ENCODE measurements at places on chromosomes 4 and X.

GRCh38 chr4:56859841-56860240 is 38.3 kb upstream of the SPINK2 start:
- no peak for DNase-seq

DNA sequence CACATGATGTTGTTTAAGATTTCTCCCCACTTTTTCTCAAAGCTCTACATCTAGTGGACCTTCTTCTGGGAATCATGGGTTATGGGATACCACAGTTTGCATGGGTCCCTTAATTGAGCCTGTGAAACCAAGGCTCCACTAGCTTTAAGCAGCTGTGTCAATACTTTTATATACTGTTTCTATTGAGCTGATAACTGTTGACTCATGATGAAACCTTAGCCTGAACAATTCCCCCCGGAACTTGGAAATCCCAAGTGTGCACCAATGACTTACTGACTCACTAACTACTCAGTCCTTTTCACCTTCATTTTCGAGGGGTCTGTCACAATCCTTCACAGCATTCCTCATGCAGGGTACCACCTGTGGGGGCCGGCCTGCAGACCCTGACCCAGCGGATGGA is 12.7 kb upstream of the SPIN4 start:
- no peak for DNase-seq

DNA sequence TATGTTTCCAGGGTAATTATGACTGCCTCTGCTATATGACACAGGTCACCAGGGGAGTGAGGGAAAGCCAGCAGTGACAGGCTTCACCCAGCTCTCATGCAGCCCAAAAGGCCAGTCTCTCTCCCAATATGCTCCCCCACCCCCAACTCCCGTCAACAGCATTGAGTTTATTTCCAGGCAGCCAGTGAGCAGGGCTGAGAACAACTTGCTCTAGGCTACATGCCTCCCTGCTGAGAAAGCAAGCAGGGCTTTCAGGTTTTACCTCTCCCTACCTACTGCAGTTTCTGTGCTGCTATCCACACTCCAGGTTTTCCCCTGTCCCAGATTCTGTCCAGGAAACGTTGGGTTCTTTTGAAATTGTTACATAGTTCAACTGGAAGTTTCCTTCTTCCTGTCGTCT is 291.4 kb downstream of the PABPC4L start:
- DNase-seq = no peak

- DNase-seq = no peak
These were observed 90.6 kb downstream of the LRP2BP start for GRCh38 chr4:185304944-185305690.

DNA sequence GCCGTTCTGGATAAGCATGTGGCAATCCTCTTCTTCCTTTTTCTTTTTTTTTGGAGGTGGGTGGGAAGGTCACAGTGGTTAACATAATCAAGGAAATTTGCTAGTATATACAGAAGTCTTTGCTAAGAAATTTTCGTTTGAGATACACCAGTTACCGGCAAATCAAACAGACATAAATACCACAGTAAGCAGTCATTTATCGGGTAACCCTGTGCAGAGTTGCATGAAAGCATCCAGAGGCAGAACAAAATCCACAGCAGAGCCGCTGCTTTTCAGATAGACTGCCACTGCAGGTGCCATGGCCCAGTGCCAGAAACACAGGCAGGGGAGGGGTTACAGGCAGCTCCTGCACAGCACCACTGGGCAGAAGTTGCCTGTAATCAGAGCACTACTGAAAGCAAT is 179.1 kb upstream of the MAB21L2 start:
- no peak for DNase-seq

DNA sequence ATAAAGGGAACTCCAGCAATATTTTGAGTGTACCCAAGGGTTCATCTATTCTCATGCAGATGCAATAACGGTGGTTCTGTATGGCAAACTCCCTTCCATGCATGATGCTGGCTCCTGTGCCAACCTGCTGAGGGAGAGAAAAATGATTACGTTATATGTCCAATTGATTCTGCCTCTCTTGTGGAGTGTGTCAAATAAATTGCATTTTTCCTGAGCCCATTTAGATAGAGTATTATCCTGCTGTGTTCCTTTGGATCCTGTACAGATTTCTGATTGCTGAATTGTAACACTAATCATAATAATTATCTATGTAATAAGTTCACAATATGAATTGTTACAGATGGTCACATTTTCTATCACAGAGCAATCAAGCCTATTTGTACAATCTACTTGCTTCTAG is 821.7 kb downstream of the C4orf33 start:
- DNase-seq = no peak

DNA sequence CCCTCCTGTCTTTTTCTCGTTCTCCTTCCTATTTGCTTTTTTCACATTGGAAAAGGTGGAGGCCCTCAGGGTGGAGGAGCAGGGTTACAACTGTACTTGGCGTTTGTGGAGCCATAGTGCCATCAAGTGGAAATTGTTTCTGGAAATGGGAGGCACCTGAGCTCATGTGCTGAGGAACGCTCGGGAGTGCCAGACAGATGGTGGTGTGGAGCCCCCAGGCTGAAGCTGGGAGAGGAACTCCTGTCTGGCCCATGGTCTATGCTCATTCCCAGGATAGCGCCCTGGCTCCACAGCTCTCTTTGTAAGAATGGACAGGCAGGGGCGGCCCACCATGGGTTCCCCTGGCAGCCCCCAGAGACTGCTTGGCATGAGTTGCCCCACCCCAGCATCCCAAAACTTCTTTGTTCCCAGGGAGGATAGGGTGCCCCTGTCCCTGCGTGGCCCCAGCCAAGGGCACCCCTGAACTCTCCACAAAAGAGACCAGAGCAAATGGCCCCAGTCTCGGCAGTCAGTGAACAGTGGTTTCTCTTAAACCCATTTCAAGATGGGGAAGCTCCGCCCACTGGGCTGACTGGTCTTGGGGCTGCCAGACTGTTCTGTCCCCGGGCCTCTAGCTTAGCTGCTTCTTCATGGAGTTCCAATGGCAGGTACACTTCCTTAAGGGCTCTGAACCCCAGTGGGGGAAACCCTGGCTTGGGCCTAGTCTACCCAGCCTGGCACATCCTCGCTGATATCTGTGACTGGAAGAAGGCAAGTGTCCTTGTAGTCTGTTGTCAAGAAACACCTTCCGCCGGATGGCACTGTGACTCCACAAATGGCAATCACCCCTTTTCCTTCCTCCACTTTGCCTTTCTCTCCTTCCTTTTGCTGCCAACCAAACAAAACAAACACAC is 70.1 kb downstream of the NBDY start:
- DNase-seq = peak; percentile 9

GRCh38 chr4:93540562-93540961 is 288.0 kb upstream of the ATOH1 start:
- no peak for DNase-seq

DNA sequence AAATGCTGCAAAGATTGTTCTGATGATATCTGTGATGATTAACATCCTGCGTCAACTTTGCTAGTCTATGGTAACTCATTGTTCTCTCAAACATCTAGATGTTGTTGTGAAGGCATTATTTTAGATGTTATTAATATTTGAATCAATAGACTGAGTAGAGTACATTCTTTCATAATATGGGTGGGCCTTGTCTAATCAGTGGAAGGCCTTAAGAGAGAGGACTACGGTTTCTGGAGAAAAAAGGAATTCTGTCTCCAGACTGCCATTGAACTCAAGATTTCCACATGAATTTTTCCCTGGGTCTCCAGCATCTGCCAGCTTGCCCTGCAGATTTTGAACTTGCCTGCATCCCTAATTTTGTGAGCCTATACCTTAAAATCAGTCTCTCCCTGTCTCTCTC is 2381.1 kb upstream of the AGA start:
- DNase-seq = no peak

DNA sequence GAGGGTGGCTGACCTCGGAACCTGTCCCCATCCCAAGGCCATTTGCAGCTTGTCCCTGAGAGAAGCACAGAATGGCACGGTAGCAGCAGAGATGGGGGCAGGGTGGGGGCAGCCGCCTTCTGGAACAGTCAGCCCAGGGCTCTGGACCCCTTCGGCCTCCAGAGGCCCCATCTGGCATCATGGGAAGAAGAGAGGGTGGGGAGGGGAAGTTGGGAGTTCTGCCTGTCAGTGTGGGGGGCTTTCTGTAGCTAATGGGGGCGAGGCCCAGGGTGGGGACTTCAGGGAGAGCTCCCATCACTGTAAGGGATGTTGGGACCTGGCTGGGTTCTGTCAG is 62.9 kb upstream of the ADRA2C start:
- DNase-seq = no peak

- DNase-seq = no peak
These were observed 124.6 kb downstream of the DCHS2 start for GRCh38 chr4:154366956-154367355.

DNA sequence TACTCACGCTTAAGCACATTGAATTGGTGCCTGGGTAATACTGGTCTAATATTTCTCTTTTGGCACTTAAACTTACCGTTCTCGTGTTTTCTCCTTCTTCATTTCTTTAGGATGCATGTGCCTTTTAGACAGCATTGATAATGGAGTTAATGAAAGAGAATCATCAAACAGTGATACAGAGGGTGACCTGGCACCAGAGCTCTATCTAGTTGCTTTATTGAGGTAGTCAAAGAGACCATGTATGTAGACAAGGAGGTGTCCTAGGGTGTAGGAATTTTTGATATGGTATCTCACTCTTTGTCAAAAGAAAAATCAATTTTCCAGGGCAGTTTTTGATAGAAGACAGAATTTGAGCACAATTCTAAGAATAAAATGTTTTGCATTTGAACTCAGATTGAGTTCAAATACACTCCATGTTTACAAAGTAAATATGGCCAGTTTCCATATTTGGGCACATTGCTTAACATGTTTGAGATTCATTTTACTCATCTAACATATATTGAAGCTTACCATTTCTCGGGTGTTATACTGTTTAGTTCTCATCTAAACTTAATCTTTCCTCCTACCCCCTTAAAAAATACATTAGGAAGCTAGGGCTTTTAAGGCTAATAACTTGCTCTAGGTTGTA is 92.0 kb downstream of the WWC2 start:
- DNase-seq = no peak

Data from left forelimb (tissue), 1 donor.